HepG2 (cell line): ENCODE measurements at places on chromosomes 4 and X. TPM values are rescaled to one million over a fixed set of nuclear protein-coding genes. Genes with fewer than 3 reads are reported as not detected.
A peak's percentile ranks its signal among the peaks of the same experiment; 100 is the strongest.

DNA sequence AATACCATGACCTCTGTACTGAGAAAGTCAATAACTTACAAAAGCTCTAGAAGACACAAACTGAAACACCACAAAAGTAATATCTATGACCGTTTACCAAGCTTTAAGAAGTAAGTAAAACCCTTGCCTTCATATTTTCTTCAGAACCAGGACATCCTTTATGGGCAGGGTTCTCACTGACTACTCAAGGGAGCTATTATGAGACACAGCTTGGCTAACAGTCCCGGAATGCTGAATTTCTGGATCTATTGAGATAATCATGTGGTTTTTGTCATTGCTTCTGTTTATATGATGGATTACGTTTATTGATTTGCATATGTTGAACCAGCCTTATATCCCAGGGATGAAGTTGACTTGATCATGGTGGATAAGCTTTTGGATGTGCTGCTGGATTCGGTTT is 19.9 kb upstream of the CDS1 start:
- no peaks in the 10 kb centered on the region for H3K27me3 ChIP-seq
- H3K27ac ChIP-seq = no peak overlapping the region
- no peaks in the 10 kb centered on the region for H3K4me1 ChIP-seq
- H3K4me3 ChIP-seq = no peak overlapping the region

DNA sequence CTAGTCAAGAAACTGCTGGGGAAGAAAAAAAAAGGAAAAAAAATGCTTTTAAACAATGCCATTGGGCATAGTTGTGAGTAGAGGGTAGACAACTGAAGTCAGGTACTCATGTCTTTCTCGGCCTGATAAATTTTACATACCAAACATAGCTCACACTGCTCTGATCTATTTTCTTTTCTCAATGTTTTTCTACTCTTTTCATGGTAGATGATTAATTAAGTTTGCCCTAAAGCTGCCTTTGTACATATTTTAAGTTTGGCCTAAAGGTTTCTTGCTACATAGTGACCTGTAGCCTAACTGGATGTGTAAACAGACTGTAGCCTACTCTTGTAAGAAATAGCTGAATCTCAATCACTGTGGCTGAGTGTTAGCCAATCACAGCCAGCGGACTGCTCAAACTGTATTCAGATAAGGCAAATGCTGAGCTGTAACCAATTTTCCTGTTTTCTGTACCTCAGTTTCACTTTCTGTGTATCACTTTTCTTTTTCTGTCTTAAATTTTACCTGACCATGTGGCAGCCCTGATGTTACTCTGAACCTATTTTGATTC is 121.0 kb downstream of the PCDH10 start:
- H3K27me3 ChIP-seq = no peaks in the 10 kb centered on the region; the same call in 1 of the 2 replicates
- no peaks in the 10 kb centered on the region for H3K36me3 ChIP-seq
- no peak overlapping the region for H3K4me3 ChIP-seq

- no peaks in the 10 kb centered on the region for H3K27me3 ChIP-seq
- H3K4me3 ChIP-seq = peak overlapping the region; percentile 80
- H3K4me1 ChIP-seq = peaks cover 13% of the 10 kb centered on the region; the same call in 1 of the 2 replicates
- peak overlapping the region; percentile 73 for H3K27ac ChIP-seq
- DNase-seq = peak; percentile 6
- no peaks in the 10 kb centered on the region for H3K36me3 ChIP-seq
Observed at GRCh38 chrX:63350465-63350877, 661 bp downstream of the SPIN4 start.

Gene UGT2B7
- 41.8 and 41.9 TPM in 2 replicates for total RNA-seq

Gene HS6ST2
- not detected in 2 replicates for total RNA-seq

Gene BBS12
- 1.7 and 2.1 TPM in 2 replicates for total RNA-seq

Gene IBSP
- not detected in 2 replicates for total RNA-seq
